ENCODE measurements at places on chromosomes 4 and X. TPM values are rescaled to one million over a fixed set of nuclear protein-coding genes. Genes with fewer than 3 reads are reported as not detected.

The DCAF4L1 gene
- total RNA-seq = 57.9 TPM

The SORCS2 gene
- 2.9 TPM for total RNA-seq

The RIBC1 gene
- 41.6 TPM for total RNA-seq

The TMEM271 gene
- total RNA-seq = 1.7 TPM

The GABRG1 gene
- total RNA-seq = 0.31 TPM

Measured in testis (tissue), 5 donors.